ENCODE measurements at places on chromosomes 11 and 22. TPM values are rescaled to one million over a fixed set of nuclear protein-coding genes. Genes with fewer than 3 reads are reported as not detected.

Gene MS4A6E
- total RNA-seq = not detected

Gene OR52B4
- total RNA-seq = not detected

Gene CHRM1
- not detected for total RNA-seq

Gene TMPRSS6
- total RNA-seq = 26.8 TPM

Gene SCO2
- 8.3 TPM for total RNA-seq

Gene MS4A15
- total RNA-seq = not detected

Gene TRAF6
- total RNA-seq = 10.1 TPM

Gene CTSW
- 27.8 TPM for total RNA-seq

Gene ARHGAP20
- total RNA-seq = 0.38 TPM

Gene BIRC3
- 123 TPM for total RNA-seq

- no peak for DNase-seq
These were observed 103.7 kb downstream of the CD44 start for GRCh38 chr11:35242412-35243242.

DNA sequence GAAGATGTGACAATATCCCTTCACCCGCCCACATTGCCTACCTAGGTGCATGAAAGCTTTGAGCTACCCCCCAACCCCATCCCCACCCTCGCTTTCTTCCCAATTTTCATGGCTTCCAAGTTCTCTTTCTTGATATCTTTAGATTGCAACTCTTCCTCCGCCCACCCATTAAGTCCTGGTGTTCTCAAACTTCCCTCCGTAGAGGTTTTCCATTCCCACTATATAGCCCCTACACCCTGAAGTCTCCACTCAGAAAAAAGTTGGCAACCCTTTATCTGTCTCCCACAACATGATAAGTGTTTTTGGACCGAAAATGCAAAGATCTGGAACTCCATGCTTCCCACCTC, 572 bp downstream of the ZNF70 start:
- no peak for DNase-seq

- no peak for DNase-seq
These were observed 521 bp downstream of the PES1 start for GRCh38 chr22:30591191-30591587.

GRCh38 chr11:109507331-109507730, 85.3 kb downstream of the C11orf87 start:
- DNase-seq = no peak

- DNase-seq = no peak
These were observed 122.6 kb upstream of the SORL1-AS1 start for GRCh38 chr11:121575250-121575962.

- DNase-seq = peak; percentile 77
These were observed 28.1 kb downstream of the IGSF9B start for GRCh38 chr11:133928628-133929059.

GRCh38 chr11:70038034-70038834, 39.9 kb upstream of the ANO1 start:
- no peak for DNase-seq

GRCh38 chr11:62430425-62430824, 11.6 kb downstream of the SCGB1A1 start:
- DNase-seq = no peak

- DNase-seq = no peak
These were observed 34.3 kb downstream of the TSPAN18 start for GRCh38 chr11:44760917-44761550.

DNA sequence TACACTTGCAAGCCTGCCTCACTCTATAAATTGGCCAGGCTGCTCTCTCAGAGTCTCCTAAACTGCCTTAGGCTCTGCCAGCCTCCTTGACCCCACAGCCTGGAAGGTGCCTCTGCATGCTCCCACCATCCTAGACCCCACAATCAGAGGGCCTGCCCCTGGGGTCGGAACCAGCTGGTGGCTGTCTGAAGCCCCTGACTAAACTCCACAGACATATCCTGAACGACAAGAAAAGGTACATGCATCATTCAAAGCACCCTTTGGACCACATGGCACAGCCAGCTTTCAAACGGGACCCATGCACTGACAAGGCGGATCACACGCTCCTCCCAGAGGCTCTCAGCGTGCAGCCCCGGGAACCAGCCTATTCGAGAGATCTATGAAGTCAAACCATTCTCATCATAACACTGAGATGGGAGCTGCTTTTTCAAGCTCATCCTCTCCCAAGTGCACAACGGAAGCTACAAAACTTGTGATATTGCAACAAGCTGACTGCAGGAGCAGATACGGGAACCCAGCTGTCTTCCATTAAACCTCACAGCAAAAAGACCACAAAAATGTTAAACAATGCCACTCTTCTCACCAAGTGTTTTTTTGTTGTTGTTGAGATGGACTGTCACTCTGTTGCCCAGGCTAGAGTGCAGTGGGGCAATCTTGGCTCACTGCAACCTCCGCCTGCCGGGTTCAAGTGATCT, 8.1 kb downstream of the SHANK2 start:
- DNase-seq = no peak

GRCh38 chr22:17710023-17710422, 64.2 kb downstream of the BID start:
- no peak for DNase-seq

DNA sequence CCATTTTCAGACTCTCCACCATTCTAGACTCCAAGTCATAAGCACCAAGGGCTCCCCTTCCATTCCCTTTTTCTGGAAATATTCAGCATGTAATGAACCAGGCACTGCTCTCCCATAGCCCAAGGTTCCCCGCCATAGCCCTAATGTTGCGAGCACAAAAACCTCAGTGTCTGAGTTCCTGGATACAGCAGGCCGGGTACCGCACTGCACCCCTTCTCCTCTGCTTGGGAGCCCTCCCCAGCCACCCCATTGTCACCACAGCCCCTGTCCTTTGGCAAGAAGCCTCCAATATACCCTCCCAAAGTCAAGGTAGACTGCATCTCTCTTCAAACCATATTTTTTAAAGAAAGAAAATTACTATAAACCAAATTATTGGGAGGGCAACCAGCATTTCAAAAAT, 1341.1 kb downstream of the BRD1 start:
- DNase-seq = no peak

GRCh38 chr22:39094717-39095389, 2.2 kb upstream of the APOBEC3H start:
- no peak for DNase-seq

- no peak for DNase-seq
These were observed 46.9 kb upstream of the PICALM start for GRCh38 chr11:86115542-86116385.

DNA sequence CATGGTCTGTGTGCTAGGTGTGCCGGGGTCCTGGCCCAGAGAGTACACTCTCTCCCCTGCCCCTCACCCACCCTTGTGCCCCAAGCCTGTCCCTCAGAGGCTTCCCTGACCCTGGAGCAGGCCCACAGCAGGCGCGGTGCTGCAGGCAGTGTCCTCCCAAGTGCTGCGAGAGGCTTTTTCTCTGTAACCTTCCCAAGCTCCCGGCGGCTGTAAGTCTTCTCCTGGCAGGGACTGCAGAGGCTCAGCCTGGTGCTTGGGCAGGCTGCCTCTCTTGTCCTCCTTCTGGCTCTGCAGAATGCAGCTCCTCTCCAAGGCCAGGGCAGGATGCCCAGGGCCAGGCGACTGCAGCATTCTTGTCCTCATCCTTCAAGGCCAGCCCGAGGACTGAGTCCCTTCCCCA, 15.9 kb downstream of the RFPL1 start:
- no peak for DNase-seq

DNA sequence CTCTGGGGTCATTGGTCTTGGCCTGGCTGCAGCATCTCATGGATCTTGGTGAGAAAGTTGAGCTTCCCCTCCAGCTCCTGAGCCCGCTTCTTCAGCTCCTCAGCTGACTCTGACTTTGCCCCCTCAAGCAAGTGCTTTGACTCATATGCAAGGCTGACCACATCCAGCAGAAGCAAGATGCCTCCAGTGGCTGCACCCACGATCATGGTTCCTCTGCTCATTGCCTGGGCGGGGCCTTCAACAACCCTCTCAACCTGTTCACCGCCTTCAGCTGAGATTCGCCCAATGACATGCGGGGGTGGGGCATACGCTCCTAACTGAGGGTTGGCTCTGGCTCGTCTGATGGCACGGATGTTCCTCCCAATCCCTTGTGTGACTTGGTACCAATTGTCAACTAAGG, 11.9 kb downstream of the APOL2 start:
- peak; percentile 11 for DNase-seq

DNA sequence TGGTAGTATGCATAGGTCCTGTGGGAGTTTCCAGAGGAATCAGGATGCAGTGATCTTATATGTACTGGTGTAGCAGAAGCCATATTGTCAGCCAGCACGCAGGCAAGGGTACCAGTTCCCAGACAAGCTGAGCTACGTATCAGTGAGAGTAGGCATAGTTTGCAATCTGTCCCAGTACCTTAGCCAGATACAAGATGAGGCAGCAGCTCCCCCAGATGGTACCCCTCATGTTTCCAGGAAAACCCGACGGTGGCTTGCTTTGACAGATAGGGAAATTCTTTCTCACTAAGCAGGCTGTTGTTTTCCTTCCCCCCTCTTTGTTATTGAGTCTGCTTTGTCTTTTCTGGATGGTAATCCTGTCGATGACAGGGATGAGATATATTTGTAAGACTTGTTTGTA, 109.7 kb upstream of the RRM1 start:
- peak; percentile 56 for DNase-seq

GRCh38 chr22:49735901-49736421, 91.7 kb downstream of the BRD1 start:
- DNase-seq = no peak

GRCh38 chr11:67031791-67032561, 9.0 kb downstream of the SYT12 start:
- no peak for DNase-seq

DNA sequence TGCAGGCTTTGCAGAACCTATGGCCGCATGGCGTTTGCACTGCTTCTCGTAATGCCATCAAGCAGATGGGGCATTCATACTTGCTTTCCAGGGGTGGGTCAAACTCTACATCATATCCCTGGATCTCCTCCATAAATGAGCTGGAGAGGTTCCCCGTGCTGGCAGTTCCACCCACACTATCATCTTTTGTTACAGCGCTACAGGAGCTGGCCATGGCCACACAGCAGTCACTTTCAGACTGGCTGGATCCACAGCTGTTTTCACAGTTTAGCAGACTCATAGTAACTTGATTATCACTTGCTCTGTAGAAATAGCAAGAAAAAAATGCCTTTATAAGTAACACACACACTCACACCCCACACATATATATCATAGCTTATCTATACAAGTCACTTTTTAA, 8.8 kb downstream of the TRAF6 start:
- no peak for DNase-seq

- peak; percentile 6 for DNase-seq
These were observed 512 bp upstream of the GRIA4 start for GRCh38 chr11:105609341-105609781.

- no peak for DNase-seq
These were observed 130.9 kb downstream of the PARVA start for GRCh38 chr11:12508151-12508751.

DNA sequence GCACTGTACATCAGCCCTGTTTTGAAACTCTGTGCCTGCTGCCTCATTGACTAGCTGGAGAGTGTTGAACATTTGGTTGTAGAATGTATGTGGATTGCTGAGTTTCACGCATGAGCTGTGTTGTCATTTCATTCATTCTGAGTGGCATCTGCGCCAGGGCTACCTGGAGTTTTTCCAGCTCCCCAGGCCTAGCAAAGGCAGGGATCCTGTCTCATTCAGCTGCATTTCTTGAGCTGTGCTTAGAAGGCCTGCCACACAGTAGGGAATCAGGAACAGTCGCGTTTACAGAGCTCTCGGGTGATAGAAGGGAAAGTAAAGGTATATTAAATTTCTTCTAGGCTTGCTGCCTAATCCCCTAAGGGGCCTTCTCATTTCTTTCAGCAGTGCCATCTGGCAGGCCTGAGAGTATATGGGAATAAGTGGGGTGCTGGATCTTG, 44.3 kb downstream of the PTPRJ start:
- DNase-seq = no peak

DNA sequence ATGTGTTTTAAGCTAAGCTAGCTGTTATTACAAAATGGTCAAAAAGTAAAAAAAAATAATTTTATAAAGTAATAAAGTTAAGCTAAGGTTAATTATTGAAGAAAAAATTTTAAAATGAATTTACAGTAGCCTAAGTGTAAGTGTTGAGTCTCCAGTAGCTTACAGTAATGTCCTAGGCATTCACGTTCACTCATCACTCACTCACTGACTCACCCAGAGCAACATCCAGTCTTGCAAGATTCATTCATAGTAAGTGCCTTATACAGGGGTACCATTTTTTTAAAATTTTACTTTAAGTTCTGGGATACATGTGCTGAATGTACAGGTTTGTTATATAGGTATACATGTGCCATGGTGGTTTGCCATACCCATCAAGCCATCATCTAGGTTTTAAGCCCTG, 11.6 kb upstream of the OOSP4B start:
- DNase-seq = no peak
